ENCODE measurements at places on chromosomes 3 and 15. TPM values are rescaled to one million over a fixed set of nuclear protein-coding genes. Genes with fewer than 3 reads are reported as not detected.
A peak's percentile ranks its signal among the peaks of the same experiment; 100 is the strongest.

The RPL39L gene
- 44.2 TPM for total RNA-seq

DNA sequence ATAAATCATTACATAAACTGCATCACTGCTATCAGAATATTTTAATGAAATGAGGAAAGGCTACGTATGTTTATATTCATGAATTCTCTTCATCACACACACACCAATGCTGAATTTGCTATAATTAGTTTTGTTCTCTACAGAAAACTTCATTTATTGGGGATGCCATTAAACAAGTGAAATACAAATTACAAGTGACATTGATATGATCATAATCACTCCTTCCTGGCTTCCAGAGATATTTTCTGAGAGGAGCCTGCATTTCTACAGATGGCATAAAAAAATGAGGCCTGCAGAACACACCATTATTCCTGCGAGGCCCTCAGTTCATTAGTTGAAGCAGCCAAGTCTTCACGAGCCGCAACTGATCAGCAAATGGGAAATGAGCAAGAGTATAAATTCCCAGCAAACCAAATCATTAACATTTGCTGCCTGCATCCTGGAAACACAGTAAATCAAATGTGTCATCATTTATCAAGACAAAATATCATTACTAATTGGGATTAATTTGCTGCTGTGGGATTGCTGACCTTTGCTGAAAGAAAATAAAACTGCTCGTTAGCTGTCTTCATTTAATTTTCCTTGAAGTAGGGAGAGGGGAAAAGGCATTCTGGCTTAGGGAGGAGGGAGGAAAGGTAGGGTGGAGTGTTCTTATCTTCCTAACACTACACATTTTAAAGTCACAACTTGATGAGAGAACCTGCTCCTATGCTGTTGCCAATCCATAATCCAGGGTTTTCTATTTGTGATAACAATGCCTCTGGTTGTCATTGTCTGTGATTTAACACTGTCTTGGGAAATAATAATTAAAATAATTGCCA is 921.9 kb downstream of the SQOR start:
- DNase-seq, result no peak

The CLK3 gene
- 55.2 TPM for total RNA-seq

DNA sequence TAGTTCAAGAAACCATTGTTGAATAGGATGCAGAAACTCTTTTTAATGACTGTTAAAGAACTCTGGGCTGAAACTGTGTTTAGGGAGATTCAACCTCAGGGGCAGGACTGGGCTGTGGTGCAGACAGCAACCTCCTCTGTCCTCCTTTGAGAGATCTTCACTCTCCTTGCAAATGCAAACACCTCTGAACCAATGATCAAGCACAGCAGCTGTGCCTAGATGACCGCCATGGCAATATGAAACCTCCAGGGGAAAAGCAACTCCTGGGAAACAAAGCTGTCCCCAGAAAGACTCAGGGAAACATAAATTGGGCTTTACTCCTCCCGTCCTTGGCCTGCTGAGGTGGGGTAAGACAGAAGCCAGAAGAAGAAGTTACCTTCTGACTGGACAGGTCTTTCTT is 52.6 kb downstream of the TBC1D2B start:
- DNase-seq, result no peak

- no peak for DNase-seq
These were observed 254.3 kb upstream of the TPM1 start for GRCh38 chr15:62788224-62788623.

DNA sequence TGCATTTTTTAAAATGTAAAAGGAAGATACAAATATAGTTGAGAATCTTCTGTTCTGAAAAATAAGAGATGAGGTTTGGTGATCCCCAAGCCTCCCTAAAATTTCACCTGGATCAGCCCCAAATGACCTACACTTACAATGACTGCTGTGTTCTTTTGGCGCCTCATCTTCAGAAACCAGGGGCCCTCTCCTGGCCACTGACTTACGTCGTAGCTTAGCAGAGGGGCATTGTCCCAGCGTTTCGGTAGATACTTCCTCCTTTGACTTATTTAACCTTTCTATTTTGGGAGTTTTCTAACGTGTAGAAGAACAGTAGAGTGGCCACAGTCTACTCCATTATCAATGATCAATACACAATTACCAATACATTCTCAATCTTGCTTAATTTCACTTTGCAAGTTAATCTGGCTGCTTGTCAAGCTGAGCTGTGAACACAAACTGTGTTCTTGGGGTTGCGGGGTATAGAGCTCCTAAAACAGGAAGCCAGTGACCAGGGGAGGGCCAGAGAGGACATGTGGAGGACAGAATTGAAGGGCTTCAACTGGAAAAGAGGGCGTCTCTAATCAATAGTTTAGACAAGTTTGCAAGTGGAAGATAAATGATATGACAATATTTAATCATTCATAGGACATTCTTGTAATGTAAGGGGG is 419.5 kb downstream of the LPP start:
- no peak for DNase-seq

DNA sequence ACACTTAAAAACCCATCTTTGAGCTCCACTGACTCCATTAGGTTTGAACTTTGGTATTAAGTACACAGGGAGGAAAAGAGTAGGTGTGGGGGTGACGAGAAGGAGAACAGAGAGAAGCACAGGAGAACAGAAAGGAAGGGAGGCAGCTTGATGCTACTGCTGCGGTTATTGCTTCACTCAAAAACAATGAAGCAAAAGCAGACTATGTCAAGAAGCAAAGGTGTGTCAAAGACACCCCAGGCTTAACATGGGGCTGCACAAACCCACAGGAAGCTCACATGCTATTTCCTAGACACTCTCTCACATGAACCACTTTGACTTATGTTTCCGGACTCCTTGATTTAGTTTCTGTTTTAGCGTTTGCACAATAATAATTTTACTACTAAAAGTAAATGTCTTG is 961.0 kb upstream of the CFAP20DC start:
- no peak for DNase-seq

- DNase-seq, result peak; percentile 91
These were observed 157.9 kb downstream of the FOXP1 start for GRCh38 chr3:71425491-71426071.

- no peak for DNase-seq
These were observed 20.8 kb upstream of the ARHGEF3 start for GRCh38 chr3:56822501-56822900.

DNA sequence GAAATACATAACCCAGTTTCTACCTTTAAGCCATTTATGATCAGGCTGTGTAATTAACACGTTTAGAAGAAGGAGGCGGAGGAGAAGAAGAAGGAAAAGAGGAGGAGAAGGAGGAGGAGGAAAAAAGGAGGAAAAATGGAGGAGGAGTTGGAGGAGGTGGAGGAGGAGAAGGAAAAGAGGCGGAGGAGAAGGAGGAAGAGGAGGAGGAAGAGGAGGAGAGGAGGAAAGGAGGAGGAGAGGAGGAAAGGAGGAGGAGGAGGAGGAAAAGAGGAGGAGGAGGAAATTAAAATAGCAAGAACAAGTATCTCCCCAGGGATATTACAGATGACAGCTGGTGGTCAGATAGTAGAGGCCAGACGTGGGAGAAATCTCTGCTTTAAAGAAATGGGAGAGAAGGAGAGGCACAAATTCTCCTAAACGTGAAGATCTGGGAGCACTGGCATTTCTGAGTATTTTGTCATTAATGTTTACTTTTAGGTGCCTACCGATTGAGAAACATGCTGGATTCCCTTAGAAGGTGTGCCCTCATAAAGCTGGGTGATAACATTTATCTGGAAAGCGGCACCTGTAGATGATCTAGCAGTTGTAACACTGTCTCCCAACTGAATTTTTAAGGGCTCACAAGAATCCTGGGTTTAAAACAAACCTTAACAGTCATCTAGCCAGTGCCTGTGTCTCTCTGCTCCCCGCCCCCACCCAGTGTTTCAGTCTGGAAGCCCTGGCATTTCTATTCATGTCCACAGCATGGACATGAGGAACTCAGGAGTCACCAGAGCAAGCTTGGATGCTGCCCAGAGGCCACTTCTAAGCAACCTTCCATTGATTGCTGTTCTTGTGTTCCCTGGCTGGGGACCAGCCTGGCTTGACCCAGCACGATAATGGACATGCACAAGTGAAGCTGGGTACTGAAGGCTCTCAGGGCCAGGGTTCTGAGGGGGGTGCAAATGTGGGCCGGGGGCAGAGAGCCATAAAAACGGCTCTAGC is 75.2 kb downstream of the CHRNA7 start:
- DNase-seq, result no peak

The CCDC9B gene
- total RNA-seq, result 5.4 TPM

The SLC28A1 gene
- not detected for total RNA-seq

DNA sequence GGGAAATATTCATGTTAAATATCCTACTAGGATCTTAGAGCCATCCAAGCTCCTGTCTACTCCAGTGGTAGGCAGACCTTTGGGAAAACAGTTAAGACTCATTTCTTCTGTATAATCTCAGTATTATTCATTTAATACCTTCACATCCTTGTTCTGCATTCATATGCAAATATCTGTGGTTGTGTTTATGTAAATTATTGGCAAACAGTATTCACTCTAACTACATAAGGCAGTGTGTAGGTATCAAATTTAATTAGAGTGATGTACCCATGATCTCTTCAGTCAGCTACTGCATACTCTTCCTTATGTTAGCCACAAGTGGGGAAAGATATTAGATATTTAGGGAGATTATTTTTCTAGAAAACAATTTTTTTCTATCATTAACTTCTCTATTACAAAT is 200.8 kb upstream of the SLC2A2 start:
- no peak for DNase-seq

GRCh38 chr15:82871832-82872484 is 62.5 kb downstream of the WHAMM start:
- DNase-seq, result no peak

The SLCO2A1 gene
- 4.8 TPM for total RNA-seq

The LMAN1L gene
- total RNA-seq, result not detected

DNA sequence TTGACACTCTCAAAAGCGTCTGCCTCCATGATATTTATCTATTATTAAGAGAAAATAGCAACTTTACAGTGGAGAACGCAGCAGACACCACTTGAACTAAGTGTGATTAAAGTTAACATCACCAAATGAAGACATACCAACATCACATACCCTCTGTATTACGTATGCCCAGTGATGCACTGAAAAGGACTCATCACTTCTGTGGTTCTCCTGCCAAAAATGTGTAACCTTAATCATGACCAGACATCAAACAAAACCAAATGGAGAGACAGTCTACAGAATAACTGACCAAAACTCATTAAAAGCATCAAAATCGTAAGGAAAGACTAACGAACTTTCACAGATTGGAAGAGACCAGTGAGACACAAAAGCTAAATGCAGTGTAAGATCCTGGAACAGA is 103.2 kb downstream of the PPP2R3A start:
- DNase-seq, result no peak

The STAB1 gene
- total RNA-seq, result not detected

The PXK gene
- total RNA-seq, result 33.7 TPM

GRCh38 chr3:59809710-59810444 is 760.1 kb upstream of the CFAP20DC start:
- DNase-seq, result peak; percentile 10

DNA sequence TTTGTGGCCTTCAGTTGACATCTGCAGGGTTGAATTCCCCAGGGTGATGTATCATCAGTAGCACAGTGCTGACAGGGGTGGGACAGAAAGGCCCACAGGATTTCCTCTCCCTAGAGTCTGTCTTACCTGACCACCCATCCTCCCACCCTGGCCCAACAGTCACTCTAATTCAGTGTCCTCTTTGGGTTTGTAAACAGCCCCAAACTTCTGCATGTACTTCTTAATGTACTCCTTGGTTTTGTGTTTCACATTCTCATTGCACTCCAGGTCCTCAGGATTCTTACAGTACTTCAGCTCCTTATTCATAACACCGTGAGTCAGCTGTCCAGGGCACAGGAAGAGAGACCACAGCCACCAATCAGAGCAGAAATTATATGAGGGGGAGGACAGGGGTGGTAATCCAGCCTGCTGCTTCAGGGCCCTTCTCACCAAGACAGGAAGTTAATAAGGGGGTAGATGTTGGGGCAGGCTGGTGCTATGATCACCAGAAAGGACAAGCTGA is 37.5 kb downstream of the NBEAL2 start:
- DNase-seq, result peak; percentile 81

DNA sequence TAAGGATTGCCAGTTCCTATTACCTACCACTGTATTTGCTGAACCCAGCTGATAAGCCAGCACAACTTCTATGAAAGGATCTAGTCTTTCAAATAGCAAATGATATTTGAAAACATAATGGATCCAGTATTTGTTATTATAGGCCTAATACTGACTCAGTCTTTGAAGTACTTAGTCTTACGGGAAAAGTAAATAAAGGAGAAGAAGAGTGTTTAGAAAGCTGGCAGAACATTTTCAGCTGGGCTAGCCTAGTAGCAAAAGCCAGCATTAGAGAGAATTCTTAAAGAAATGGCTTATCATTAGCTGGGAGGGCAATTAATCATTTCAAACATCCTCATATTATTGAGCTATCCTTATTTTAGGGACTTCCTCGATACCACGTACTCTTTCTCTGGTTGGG is 101.4 kb upstream of the GOLIM4 start:
- DNase-seq, result no peak

- DNase-seq, result no peak
These were observed 35.5 kb downstream of the CLSTN2 start for GRCh38 chr3:139970526-139970925.

- DNase-seq, result no peak
These were observed 235.3 kb downstream of the C3orf38 start for GRCh38 chr3:88385090-88385489.

The SAXO2 gene
- total RNA-seq, result 11.0 TPM

DNA sequence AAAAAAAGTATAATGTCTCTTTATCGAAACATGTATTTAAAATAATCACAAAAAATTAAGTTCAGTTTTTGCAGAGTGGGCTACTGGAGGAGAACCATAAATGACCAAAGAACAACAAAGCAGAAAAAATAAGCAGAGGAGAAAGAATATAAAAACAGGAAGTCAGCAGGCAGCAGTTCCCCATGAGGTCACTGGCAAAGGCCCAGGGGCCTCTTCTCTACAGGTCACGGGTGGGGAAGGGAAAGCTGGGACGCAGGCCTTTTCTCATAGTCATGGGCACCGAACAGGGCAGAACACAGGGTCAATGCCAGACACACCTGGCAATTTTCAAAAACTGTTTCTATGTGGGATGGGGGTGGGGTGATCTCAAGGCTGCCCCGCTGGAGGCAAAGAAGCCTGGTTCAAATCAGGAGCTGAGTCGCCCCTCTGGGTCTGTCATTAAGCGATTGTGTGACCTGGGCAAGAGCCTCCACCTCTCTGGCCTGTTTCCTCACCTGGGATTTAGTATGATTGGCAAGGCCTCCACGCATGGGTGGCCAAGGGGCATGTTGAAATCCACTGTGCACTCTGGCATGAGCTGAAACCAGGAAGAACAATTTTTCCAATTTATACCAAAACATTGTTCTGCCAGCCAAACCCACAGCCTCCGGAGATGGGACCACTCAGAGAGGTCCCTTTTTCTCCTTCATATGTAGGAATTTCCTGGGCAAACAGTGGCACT is 43.8 kb upstream of the UACA start:
- no peak for DNase-seq

DNA sequence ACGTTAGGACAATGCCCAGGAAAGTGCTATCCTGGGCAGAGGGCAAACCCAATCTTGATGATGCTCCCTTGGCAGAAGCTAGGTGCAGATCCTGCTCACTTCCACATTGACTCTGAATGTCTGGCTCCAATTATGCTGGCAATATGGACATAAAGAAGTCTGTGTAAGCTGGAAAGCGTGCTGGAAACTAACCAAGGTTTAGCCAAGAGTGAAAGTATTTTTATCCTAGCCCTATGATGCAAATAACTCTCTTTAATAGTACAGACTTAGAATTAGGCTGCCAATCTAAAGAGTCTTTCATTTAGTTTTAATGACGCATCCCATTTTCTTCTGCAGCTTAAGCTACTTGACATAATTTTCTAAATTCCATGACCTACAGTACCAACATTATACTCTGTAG is 571.8 kb downstream of the TUSC7 start:
- DNase-seq, result no peak

The SLC28A2 gene
- total RNA-seq, result not detected

All from Daoy (cell line).